Stimulated activated CD4-positive, alpha-beta T cell treated with anti-CD3 and anti-CD28 coated beads, Interleukin-15, amount 100 ng/mL, for 24 hours (primary cell): ENCODE measurements at places on chromosomes 16 and 17.

- no peak for DNase-seq
Observed at GRCh38 chr17:10151667-10152496, 46.5 kb downstream of the GAS7 start.

DNA sequence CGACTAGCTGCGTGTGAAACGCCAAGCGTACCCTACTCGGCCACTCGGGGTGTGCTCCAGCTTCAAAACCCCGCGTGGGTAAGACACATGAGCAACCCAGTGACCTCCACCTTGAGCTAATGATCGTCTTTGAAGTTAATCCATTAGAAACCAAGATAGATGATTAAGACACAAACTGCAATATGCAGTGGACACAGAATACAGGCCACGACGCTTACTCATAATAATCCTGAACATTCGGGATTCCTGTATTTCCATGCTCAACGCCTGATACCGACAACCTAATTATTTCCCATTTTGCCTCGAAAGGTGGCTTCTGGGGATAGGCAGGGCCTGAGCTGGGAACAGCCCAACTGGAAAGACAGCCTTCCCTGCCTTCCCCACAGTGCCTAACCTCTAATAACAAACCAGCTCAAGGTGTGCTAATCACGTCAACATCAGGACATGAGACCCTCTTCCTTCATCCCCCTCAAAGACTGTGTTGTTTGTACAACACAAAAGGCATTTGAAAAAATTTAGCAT is 504 bp upstream of the COPRS start:
- DNase-seq, result no peak

DNA sequence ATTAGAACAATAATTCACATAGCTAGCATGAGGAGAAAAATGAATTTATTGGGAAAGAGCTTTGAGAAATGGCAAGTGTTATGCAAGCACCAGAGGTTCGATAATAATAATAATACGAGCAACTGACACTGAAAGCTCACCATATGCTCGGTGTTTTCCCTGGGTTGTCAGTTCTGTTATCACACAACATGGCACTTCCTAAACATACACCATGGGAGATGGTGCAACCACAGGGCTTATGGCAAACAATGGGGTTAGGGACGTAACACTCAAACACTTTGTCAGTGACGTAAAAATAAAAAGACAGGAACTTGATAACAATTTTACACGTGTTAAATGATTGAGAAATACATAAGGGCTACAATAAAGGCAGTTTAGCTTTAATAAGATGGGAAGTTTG is 23.7 kb downstream of the OR1D5 start:
- DNase-seq, result no peak

DNA sequence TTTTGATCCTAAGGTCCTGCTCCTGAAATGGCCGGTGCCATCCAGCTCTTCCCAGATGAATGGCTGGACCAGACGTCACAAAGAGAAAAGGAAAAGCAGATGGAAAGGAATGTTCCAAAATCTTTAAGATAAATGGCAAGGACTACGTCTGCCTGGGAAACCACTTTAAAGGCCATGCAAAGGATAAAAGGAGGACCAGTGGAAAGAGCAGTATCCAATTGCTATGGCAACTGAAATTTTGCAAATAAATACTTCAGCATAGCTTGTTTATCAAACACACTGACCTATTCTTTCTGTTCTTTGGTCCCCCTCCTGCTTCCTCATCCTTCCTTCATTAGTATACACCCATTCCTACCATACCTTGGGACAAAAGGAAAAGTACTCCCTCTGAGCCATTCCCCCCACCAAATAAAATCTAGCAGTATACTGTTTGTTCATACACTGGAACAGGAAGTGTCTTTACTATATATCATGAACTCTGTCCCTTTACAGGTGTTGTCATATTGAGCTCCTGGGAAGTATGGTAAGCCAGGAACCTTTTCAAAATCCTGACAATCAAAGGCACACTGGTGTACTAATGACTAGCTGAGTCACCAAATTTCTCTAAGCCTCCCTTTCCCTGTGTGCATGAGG is 37.2 kb upstream of the NUFIP2 start:
- no peak for DNase-seq

- no peak for DNase-seq
Observed at GRCh38 chr16:354971-355461, 2.5 kb upstream of the AXIN1 start.

DNA sequence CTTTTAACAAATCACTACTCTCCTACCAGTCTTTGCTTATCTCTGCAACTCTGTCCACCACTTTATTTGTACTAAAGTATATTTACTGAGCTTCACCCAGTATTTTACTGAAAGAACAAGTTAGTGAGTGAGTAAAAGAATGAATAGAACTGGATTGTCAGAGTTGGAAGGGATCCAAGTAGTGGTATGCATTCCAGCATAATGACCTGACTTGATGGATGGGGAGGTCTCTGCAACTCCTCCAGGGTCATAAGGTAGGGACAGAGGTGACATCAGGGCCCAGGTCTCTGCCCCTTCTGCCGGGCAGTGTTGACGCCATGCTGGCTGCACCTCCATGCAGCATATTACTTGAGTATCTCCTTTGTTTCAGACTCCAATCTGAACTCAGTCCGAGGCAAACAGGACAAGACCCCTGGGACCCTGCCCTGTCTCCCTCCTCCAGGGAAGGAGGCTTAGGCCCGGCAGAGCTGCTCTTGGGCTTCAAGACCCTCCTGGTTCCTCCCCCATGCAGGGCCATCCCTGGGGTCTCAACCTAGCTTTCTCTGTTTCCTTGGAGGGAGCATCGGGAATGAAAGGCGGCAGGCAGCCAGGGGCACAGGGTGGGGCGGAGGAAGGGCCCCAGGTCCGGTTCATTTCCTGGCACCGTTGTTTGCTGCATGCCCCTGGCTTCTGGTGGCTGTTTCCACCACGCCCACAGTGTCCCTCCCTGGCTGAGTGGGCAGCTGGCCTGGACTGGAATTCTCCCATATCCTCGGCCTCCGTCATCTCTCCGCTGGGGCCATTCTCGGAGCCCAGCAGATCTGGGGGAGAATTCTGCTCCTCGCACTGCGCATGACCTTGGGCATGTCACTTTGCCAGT is 12.4 kb upstream of the ITGA3 start:
- no peak for DNase-seq

GRCh38 chr16:27646806-27647205 is 96.9 kb downstream of the KATNIP start:
- DNase-seq, result peak; percentile 5

- DNase-seq, result peak; percentile 7
Observed at GRCh38 chr16:46743232-46743719, 4.9 kb downstream of the MYLK3 start.

DNA sequence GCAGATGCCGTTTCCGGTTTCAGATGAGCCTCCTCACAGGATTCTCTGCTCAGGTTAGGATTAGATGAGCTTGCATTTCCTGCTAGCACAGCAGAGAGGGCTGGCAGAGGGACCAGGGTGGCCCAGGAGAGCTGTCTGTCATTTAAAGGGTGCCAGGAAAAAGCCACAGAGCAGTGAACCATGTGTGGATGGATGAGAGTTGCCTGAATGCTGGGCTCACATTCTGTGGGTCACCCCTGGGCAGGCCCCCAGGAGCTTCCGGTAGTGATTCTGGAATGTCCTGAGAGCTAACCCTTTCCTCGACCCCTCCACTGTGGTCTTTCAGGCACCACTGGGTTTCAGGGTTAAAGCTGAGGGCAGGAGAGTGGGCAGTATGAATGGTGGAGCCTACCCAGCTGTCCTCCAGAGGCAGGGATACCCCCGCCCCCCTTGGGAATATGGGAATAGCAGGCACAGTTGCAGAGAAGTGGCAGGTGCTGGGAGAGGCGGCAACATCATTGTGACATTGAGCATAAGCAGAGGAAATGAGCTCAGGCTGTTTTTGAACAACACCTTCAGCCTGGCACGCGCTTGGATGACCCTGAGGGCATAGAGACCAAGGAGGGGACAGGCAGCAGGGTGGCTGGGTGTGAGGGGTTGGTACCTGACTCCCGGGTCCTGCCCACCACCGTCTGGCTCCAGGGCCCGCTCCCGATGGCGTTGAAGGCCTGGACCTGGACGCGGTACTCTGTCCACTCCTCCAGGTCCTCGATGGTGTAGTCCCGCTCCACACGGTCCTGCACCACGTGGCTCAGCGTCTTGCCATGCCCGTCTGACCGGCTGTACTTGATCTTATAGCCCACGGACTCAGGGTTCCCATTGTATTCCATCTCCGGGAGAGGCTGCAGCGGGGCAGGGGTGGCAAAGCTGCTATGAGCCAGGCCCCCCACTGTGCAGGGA is 83.0 kb upstream of the CDC42EP4 start:
- no peak for DNase-seq

GRCh38 chr16:77324729-77325128 is 110.1 kb downstream of the ADAMTS18 start:
- no peak for DNase-seq

- peak; percentile 66 for DNase-seq
Observed at GRCh38 chr17:45229681-45230409, 8.2 kb downstream of the FMNL1 start.

GRCh38 chr16:305916-306626 is 23.1 kb downstream of the PDIA2 start:
- no peak for DNase-seq

GRCh38 chr16:62966626-62967025 is 930.4 kb upstream of the CDH8 start:
- DNase-seq, result no peak

- DNase-seq, result no peak
Observed at GRCh38 chr16:66194866-66195265, 171.6 kb upstream of the CDH5 start.

- no peak for DNase-seq
Observed at GRCh38 chr17:20084621-20085282, 75.6 kb downstream of the SPECC1 start.

- no peak for DNase-seq
Observed at GRCh38 chr17:1029196-1029921, 32.4 kb downstream of the TIMM22 start.

DNA sequence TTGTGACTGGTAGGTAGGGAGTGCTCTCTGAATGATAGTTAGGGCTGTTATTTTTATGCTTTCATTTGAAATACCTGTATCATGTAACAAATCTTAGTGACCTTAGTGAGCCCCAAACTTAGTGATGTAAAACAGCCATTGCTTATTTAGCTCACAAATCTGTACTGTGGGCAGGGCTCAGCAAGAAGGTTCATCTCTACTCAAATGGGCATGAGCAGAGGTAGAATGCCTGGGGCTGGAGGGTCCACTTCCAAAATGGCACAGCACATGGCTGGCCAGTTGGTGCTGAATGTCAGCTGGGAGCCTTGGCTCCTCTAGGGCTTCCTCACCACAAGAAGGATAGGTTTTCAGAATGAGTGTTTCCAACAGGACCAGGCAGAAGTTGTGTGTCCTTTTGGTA is 49.3 kb upstream of the FOXF1 start:
- DNase-seq, result no peak

DNA sequence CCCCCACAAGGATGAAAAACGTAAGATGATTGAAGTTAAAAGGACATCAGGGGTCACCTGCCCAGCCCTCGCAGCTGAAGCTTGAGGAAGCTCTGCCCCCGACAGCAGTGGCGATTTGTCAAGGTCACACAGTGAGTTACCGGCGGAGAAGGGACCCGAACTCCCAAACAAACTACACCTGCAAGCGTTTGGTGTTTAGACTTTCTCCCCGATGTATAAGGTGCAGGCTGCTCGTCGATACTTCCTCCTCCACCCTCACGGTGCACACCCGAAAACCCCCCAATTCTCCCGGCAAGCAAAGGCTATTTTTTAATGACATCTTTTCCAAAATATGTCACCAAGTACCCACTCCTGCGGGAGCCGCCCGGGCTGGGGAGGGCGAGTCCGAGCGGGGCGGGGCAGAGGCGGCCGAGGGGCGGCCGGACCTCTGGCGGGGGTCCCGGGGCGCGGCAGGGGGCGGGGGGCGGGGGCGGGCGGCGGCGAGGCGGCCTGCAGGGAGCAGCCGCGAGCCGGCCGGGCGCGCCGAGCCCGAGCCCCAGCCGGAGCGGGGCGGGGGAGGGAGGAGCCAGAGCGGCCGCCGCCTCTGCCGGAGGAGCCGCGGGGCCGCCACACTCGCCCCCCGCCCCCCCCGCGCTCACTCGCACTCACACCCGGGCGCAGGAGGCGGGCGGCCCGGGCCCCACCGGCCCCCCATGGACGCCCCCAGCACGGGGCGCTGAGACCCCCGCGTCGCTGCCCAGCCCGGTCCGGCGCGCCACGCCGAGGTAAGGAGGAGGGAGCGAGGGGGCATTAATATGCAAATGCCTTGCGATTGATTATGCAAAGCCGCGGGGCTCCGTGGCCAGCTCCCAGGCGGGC is at the start of gene THRA:
Gene THRA, plus strand, starts transcription at position 637 of the 858 bp plus-strand sequence. CDS start 11,524 bp downstream, outside the sequence.
- DNase-seq, result peak; percentile 79

GRCh38 chr17:74770498-74771318 is 5.4 kb downstream of the NAT9 start:
- peak; percentile 78 for DNase-seq

DNA sequence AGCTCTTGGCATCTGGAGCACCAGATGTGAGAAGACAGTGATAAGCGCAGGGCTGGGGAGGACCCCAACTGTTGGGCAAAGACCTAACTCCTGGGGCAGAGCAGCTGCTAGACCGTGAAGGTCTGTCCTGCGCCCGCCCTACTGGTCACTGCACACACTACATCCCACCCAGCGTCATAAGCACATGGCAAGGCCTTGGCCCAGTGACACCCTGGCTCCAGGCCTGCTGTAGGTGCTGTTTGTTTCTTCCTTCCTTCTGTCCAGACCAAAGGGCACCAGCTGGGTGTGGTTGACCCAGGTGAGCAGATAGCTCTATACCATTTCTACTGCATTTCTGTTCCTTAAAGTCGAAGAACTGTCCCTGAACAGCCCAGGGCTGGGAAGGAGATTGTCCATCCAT is 6.4 kb downstream of the TRPV3 start:
- no peak for DNase-seq

DNA sequence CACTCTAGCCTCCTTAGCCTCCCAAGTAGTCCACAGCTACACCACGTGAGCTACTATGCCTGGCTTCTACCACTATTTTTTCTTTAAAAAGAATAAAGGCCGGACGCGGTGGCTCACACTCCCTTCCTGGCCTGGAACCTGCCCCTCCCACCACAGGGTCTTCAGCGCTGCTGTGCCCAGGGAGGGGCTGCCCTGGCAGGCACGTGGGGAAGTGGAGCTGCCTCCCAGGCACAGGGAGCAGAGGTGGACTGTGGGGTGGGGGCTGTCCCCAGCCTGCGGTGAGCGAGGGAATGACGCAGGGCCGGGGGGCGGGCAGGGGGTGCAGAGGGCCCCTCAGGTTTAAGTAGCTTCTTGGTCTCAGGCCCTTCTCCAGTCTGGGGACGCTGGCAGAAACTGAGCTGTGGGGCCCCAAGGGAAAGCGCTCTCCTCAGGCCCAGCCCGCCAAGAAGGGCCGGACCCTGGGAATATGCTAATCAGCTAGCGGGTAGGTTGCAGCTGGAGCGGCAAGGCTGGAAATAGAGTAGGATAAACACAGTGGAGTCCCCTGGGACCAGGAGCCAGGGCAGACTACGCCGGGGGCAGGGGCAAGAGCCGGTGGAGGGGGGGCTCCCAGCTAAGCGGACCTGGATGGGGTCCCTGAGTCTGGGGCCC is 46.8 kb downstream of the TIMM22 start:
- no peak for DNase-seq
